ENCODE measurements at places on chromosomes 1 and 21.

- DNase-seq: no peak
Measured at GRCh38 chr1:202632241-202632640, 78.0 kb downstream of the SYT2 start.

GRCh38 chr1:109258481-109259466, 9.4 kb downstream of the CELSR2 start:
- DNase-seq: peak; percentile 39

GRCh38 chr1:8422510-8423268, 104.8 kb downstream of the SLC45A1 start:
- no peak for DNase-seq

DNA sequence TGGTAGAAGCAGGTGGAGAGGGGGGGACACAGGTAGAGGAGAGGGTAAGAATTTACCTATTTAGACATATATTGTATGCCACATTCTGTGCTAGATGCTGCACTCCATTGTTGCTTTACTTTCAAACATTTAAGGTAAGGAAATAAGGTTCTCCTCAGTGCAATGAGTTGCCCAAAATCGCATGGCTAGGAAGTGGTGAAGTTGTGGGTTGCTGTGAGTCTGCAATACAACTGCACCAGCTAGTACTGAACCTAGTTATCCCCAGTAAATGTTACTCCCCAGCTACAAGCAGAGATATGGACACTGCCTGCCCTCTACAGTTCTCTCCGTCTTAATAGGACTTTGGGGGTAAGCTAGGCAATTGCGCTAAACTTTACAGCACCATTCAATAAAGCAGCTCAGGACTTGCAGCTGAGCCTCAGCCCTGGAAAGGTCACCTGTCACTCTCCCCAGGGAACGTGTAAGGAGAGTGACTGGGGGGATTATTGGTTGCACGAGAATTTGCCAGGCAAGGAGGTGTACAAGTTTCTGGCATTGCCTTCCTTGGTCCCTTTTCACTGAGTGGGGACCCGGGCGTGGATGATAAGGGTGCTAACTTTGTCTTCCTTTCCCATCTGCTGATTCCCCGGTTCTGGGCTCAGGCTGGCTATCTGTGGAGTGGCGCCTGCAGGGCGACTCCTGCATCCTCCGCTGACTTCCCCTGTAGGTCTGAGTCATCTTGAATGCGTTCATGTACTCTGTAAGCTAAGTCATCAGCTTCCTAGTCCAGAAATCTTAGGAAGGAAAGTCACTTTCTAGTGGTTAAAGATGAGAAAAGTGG, 71.3 kb upstream of the CNTN2 start:
- DNase-seq: peak; percentile 77

DNA sequence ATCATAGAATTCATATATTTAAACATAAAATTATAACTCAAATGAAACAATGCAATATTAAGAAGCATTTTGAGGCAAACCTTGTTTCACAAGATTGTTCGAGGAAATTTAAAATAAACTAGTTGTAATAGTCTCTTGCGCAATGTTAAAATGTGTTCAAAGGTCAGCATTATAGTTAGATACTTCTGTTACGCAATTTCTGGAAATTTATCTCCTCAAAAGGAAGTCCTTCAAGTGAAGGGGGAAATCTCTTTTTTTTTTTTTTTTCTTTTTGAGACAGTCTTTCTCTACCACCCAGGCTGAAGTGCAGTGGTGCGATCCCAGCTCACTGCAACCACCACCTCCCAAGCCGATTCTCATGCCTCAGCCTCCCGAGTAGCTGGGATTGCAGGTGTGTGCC, 52.1 kb downstream of the FMO4 start:
- DNase-seq: no peak

DNA sequence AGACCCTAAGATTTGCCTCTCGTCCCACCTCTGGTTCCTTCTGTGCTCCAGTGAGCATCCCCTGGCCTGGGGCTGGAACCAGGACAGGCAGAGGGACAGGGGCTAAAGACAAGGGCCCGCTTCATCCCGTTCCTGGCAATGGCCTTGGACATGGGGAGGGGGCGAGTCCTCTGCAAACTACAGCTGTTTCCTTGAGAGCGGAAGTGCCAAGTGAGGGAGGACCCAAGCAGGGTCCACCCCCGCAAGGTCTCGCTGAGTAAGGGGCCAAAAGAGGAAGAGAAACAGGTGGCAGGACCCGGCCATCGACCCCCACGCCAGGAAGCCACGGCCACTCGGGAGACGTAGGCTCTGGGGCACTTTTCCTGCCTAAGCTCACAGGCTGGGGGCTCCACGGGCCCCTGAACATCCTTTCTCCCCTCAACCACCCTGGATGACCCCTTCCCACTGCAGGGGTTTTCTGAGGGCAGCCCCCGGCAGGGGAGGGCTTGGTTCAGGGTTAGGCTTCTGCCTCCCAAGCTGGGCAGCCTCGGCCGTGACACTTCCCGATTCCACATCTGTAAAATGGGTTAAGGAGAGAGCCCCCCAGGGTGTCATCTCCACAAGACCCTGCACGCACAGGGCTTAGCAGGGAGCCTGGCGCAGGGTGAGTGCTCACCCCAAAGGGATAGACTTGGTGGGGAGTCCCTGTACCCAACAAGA, 17.9 kb upstream of the PLEKHG5 start:
- DNase-seq: no peak

GRCh38 chr1:191255354-191256054, 777.8 kb upstream of the BRINP3 start:
- DNase-seq: no peak

- peak; percentile 80 for DNase-seq
Measured at GRCh38 chr1:231091831-231092301, 51.8 kb upstream of the FAM89A start.

GRCh38 chr1:17944646-17945045, 163.0 kb upstream of the IGSF21 start:
- no peak for DNase-seq

- no peak for DNase-seq
Measured at GRCh38 chr21:44576025-44576420, 2.5 kb downstream of the KRTAP10-4 start.

- DNase-seq: no peak
Measured at GRCh38 chr21:27224169-27224568, 257.3 kb upstream of the ADAMTS5 start.

GRCh38 chr1:34389974-34390373, 213.3 kb downstream of the C1orf94 start:
- no peak for DNase-seq

DNA sequence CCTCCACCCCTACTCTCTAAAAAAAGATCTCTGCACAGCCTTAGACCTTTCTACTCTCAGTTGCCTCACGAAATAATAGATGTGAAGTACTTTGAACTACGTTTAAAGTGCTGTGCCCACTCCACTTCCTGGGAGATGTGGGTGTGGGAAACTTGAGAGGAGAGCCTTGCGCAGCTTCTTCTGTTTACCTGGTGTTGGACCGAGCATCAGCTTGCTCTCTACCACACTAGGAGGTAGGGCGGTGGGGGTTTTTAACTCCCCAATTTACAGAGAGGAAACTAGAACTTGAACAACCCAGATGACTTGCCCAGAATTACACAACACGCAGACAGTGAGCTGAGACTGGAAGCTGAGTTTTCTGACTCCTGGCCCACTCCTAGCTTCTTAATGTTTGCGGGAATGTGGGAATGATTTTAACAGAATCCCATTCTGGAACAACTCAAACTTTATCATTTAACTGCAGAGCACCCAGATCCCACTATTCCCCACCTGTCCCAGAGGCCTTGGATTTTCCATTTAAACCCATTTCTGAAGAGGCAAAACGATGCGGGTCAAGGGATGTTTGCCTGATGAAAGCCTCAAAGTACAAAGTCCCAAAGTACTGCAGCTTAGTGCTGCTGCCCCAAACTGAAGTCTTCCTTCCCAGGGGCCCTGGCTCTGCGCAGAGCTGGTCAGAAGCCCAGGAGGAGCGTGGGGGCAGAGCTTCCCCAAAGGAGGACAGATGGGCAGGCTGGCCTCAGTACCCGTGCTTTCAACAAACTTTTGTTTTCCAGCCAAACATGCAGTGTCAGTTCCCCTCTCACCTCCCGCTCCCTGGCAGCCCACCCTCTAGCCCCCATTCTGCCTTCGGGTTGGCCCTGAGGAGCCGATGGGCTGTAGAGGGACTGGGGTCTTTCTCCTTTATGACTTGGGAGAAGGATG, 19.0 kb downstream of the BTG2 start:
- DNase-seq: no peak

GRCh38 chr1:69363236-69363635, 204.5 kb upstream of the LRRC7 start:
- no peak for DNase-seq

- DNase-seq: no peak
Measured at GRCh38 chr21:38596264-38597042, 98.2 kb upstream of the ERG start.

DNA sequence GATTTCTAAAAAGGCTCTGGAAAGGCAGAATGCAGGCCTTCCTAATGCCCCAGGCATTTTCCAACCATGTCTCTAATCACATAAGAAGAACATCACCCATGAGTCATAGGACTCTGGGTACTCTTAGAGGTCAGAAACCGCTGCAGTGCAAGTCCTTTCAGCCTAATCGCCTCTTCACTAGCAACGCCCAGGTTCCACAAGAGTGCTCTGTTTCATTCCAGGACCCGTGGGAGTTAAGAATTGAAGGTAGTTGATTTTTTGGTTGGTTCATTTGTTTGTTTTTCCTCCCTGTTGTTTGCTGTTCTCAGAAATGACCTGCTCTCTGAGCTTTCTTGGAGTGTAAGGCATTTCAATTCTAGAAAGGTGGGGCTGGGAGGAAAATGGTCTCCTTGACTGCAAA, 123.2 kb downstream of the NR5A2 start:
- DNase-seq: no peak

GRCh38 chr1:212034516-212035122, 738 bp downstream of the INTS7 start:
- DNase-seq: peak; percentile 76

DNA sequence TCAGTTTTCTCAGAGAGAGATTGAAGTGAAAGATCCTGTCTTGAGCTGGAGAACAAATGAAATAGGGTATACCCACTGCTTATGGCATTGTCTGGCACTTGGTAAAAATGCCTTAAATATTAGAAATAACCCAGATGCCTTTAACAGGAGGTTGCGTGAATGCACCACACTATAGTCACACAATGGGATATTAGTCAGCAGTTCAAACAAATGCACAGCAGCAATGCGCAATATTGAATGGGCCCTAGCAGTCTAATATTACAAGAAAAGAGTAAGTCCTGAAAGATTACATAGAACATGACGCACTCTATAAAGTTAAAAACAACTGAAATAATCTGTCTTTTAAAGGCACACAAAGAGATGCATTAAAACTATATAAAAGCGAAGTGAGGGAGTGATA, 161.1 kb downstream of the EDEM3 start:
- DNase-seq: no peak

- DNase-seq: peak; percentile 12
Measured at GRCh38 chr1:163670989-163671757, 349.4 kb downstream of the NUF2 start.

GRCh38 chr1:33866281-33866680, 2.4 kb downstream of the HMGB4 start:
- no peak for DNase-seq

DNA sequence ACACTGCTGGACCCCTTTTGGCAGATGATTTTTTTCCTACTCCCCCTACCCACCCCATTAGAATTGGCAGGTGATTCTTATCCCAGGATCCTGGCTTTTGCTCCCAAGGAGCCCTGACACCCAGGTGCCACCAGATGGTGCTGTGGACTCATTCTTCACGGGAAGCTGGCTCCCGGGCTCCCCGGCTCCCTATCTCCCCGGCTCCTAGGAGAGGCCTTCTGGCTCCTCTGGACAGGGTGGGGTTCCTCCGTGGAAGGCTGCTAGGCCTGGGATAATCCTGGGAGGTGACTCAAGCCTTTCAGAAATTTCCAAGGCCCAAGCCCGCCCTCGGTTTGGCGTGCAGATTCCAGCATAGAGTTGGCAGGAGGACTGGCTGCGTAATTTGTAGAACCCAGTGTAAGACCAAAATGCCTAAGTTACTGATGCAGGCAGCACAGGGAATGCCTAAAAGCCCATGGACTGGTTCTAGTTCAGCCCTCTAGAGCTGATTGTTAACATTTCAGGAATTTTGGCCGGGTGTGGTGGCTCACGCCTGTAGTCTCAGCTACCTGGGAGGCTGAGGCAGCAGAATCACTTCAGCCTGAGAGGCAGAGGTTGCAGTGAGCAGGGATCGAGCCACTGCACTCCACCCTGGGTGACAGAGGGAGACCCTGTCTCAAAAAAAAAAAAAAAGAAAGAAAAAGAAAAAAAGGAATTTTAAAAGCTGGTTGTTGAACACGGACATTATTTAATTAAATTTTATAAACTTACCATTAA, 6.8 kb upstream of the BSDC1 start:
- peak; percentile 97 for DNase-seq

DNA sequence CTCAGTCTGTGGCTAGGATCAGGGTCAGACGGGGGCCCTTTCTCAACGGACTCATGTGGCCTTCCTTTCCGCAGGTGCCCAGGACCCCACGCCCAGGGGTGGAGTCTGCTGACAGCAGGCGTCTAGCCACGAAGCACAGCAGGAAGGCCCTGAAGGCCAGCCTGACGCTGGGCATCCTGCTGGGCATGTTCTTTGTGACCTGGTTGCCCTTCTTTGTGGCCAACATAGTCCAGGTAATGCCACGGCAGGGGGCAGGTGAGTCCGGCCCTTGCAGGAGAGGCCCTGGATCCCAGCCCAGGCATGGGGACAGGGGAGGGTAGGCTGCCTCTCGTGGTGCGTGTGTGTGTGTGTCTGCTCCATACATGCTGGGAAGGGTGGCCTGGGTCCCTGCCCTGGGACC, 13.8 kb downstream of the HTR6 start:
- DNase-seq: no peak

DNA sequence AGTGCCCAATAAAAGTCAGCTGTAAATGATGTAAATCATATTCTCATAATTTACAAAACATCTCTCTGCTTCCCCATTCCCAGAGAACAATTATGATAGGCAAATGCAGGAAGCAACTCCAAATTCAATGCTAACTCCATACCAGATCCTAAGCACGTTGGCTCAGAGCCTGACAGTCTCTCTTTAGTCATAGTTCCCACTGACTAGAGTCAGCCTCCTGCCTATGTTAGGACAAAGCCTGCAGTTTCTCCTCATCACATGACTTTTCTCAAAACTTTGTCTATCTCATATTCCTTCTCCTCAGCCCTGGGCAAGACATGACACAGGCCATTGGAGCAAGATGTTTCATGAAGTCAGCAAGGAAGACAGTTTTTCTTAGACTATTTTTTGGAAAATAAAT, 101.5 kb upstream of the COL24A1 start:
- DNase-seq: no peak

GRCh38 chr1:14626869-14627607, 28.6 kb downstream of the KAZN start:
- DNase-seq: no peak

- DNase-seq: peak; percentile 95
Measured at GRCh38 chr1:44035726-44036408, 4.6 kb upstream of the SLC6A9 start.

GRCh38 chr1:107019166-107019565, 37.3 kb upstream of the PRMT6 start:
- DNase-seq: no peak

GRCh38 chr21:28111151-28111619, 881.5 kb downstream of the LTN1 start:
- DNase-seq: peak; percentile 8

GRCh38 chr21:34544032-34544496, 32.1 kb upstream of the KCNE1 start:
- peak; percentile 96 for DNase-seq

Measured in NCI-H82 (cell line).